Fibroblast of the aortic adventitia (primary cell): ENCODE measurements at places on chromosomes 4 and X. TPM values are rescaled to one million over a fixed set of nuclear protein-coding genes. Genes with fewer than 3 reads are reported as not detected.

NXF2 gene
- total RNA-seq, result not detected in 2 replicates

SSX2B gene
- 0.09 TPM in 1 of 2 replicates, not detected in the other for total RNA-seq

EXOC1L gene
- not detected in 2 replicates for total RNA-seq

PTCHD1 gene
- total RNA-seq, result under 0.01 and 0.08 TPM in 2 replicates

SASH3 gene
- total RNA-seq, result not detected in 2 replicates
